ENCODE measurements at places on chromosomes 16 and 17.

- DNase-seq = no peak
Measured at GRCh38 chr16:86251682-86252081, 258.6 kb upstream of the FOXF1 start.

- DNase-seq = no peak
Measured at GRCh38 chr16:12272264-12272663, 295.7 kb downstream of the SNX29 start.

GRCh38 chr17:77827039-77827438 is 131.5 kb upstream of the TNRC6C start:
- no peak for DNase-seq

GRCh38 chr17:68963958-68964357 is 8.8 kb upstream of the ABCA8 start:
- no peak for DNase-seq

DNA sequence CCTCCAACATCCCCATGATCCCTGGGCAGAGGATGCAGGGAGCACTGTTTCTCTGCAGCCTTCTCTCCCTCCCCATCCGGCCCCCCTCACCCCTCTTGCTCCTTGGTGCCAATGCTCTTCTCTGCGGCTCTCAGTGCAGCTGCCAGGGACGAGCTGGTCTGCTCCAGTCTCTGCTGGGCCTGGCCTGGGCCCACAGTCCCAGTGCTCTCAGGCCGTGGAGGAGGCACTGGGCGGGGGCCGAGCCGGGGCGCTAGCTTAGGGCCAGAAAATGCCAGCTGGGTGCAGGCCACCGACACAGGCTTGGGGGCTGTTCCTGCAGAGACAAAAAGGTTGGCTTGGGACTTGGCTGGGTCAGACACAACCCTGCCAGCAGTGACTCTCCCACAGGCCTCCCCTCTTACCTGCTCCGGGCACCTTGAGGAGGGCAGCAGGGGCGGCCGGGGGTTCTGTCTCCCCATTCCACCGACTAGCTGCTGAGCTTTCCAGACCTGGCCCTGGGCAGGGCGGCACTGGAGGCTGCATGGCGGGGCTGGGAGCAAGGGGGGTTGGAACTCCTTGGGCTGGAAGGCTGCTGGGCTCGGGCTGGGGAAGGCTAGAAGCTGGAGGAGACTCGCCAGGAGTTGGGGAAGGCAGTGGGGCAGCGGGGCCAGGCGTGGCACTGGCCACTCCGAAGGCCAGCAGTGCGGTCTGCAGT is 13.8 kb downstream of the CASKIN2 start:
- DNase-seq = no peak

DNA sequence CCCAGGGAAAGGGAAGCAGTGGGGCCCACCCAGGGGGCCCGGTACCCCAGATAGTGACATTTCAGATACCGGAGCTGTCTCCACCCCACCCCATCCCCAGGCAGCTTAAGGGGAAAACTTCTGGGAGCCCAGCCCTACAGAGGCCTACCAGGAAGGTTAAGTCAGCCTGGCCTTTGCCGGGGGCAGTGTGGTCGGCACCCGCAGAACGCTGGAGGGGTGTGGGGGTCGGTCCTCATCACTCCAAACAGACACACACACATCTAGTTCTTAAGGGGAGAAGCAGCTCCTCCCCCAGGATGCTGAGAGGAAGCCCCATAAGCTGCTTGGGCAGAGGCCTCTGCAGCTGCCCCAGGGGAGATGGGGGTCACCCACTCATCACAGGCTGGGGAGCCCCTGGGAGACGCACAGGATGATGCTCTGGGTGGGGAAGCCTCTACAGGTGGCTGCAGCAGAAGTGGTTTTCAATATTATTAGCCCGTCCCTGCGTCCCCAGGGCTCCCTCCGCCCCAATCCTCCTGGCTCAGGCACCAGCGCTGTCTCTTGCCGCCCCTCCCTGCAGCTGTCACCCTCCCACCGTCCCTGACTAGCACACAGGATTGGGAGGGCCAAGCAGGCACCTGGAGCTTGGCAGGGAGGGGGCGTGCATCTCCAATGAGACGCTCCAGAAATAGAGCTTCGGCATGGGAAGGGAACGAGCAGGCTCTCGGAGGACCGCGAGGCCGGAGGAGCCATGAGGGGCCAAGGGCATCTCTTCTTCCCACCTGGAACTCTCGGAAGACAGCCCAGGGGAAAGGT is 1.4 kb upstream of the ABR start:
- no peak for DNase-seq
